Bronchial epithelial cell (primary cell): ENCODE measurements at places on chromosomes 6 and 20. TPM values are rescaled to one million over a fixed set of nuclear protein-coding genes. Genes with fewer than 3 reads are reported as not detected.
A peak's percentile ranks its signal among the peaks of the same experiment; 100 is the strongest.

KPNA5 gene
- total RNA-seq = 2.2 and 3.2 TPM in 2 replicates

PBOV1 gene
- not detected in 2 replicates for total RNA-seq

CST7 gene
- total RNA-seq = not detected in 2 replicates

PNLDC1 gene
- total RNA-seq = 0.13 and 0.26 TPM in 2 replicates

CEP85L gene
- total RNA-seq = 6.7 and 7.1 TPM in 2 replicates

DNA sequence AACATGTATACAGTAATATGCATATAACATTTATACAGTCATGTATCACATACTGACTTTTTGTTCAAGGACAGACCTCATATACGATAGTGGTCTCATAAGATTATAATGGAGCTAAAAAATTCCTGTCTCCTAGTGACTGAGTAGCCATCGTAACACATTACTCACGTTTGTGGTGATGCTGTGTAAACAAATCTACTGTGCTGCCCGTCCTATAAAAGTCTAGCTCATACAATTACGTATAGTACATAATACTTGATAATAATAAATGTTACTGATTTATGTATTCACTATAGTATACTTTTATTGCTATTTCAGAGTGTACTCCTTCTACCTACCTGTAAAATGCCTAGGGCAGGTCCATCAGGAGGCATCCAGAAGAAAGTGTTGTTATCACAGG lies 17.4 kb downstream of the SERAC1 start:
- DNase-seq = peak; percentile 91

DNA sequence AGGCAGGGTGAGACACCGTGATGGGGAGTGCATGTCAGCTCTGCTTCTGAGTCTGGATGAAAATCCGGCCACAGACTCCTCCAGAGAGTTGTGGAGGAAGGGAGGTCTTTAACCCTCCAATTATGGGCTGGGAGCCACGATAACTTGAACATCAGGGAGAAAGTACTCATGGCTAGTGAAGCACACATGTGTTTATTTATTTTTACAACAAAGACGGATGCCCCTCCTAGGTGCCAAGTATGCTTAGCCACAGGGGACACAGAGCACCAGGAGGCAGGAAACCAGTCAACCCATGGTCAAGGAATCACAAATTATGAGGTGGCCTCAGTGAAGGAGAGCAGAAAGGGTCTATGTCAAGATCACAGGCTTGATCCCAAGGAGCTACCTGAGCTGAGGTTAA lies 54.1 kb downstream of the ZNF217 start:
- DNase-seq = no peak

DNA sequence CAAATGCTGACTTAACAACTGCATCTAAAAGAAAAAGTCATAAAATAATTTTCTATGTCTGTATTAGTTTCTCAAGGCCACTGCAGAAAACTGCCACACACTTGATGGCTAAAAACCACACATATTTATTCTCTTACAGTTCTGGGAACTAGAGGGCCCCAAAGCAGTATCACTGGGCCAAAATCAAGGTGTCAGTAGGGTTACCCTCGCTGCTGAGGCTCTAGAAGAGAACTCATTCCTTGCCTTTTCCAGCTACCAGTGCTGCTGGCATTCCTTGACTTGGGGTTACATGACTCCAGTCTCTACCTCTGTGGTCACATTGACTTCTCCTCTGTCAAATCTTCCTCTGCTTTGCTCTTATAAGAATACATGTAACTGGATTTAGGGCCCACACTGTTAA lies 124.6 kb upstream of the THEMIS start:
- no peak for DNase-seq

DNA sequence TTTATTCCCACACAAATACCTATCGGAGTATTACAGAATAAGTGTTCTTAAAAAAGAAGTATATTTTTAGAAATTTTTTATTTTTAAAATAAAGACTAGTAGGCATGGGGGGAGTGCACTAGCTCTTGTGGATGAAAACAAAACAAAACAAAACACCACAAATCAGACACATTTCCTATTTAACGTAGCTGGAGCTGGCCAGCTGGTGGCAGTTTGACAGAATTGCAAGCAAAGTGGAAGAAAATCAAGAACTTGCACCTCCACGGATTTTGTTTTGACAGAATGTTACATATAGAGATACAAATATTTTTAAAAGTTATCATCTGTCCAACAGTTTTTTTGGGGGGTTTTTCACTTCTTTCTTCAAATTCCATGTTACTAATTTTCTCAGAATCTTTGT lies 63.6 kb upstream of the SNRPB2 start:
- DNase-seq = no peak

DNA sequence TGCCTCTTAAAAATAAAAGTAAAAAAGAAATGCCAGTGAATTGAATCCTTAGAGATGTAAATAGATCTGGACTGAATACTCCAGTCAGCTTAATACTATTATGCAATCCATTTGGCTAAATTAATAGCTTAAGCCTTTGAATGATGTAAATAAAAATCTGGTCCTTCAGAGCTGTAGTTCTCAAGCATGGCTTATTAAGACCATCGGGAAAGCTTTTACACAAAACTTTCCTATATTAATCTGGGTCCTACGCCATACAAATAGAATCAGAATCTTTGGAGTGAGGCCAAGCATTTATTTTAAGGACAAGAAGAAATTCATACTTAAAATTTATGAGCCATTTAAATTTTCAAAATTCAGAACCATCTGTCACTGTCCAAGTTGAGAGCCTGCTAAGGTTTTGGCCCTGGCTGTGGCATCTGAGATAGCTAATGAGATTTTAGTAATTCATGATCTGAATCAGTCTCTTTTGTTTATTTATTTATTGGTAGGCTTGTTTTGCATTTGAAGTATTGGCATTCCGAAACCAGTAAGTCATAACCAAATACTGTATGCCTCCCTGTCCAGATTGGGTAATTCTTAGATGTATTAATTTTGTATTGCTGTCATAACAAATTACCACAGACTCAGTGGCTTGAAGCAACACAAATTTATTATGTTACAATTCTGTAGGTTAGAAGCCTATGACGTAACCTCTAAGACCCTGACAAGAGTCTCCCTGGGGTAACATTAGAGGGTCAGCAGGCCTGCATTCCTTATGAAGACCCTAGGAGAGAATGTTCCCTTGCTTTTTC lies 228.1 kb upstream of the RAB32 start:
- DNase-seq = no peak

DNA sequence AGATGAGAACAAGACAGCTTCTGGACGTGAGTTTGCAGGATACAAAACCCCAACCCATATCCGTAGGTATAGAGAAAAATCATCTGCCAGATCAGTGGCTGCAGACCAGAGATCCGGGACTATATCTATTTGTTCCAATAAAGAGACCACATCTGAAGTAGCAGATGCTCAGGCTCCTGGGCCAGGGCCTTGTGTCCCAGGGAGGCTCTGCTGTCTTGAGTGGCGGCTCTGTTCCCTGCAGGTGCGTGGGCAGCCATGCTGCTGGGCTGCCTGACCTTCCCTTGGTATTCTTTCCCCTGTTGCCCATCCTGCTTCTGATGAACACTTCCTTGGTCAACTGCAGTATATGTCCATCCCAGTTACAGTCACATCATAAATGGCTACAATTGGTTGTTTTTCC lies 34.9 kb downstream of the ERMARD start:
- DNase-seq = no peak

- no peak for DNase-seq
These were observed 316.6 kb upstream of the JARID2 start for GRCh38 chr6:14929291-14929690.

DNA sequence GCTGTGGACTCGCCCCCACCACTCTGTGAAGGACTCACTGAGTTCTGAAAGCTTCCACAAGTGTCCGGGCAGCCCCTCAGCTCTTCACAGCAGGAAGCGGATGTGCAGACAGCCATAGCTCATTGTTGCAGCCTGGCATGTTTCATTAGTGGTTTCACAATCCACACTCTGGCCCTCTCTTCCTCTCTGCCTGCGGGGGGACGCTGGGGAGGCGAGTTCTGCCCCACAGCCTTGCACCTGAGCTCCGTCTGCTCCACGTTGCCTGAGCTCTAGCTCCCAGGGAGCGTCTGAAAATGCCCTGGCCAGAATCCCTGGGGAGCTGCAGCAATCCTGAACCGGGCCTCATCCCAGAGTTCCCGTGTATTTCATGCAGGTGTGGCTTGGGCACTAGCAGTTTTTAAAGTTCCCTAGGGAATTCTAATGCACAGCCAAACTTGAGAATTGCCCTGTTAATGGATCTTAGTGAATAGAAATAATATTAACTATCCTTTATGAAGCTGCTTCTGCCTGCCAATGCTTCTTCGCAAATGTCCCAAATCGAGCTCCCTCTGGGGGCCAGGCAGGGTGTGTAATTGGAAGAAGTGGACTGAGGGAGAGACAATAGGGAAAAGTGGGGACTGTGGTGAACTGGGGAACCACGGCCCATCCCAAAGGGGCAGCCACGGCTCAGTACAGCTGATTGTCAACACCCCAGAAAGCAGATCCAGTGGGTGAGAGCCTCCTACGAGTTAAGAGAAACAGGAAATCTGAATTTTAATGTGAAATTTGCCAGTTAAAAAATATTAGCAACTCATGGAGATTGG lies 51.5 kb downstream of the CTCFL start:
- peak; percentile 7 for DNase-seq

DNA sequence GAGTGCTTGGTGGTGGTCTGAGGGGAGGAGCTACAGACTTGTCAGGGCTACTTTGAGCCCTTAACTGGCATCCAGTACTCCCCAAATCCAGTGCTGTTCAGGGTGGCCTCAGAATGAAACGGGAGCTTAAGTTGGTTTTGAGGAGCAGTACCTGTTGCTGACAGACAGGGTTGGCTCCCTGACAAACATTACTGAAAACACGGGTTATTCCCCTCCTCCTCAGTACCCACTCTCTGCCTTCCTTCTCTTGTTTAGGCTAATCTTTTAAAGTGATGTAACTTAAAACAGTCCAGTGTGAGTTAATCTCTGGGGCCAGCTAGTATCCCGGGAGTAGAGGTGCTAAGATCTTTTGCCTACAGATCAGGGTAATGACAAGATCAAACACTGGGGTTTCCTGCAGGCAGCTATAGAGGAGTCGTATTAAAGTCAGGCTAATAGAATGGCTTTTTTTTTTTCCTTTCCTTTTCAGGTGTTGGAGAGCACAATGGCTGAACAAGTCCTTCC lies 3.7 kb downstream of the TNFAIP3 start:
- peak; percentile 68 for DNase-seq

DNA sequence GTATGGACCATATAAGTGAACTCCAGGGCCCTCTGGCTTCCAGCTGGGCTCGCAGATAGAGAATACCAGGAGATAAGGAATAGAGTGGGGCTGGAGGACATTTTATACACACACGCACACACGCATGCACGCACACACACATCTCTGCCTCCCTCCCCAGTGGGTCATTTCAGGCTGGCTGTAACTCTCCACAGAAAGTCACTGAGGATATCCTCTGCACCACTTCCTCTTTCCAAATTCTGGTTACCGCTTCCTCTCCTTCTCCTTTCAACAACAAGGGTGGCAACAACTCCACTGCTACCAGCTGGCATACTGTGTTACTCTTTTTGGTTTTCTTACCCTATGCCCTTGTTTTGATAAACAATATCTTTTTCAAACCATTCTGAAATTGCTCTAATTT lies 280.2 kb downstream of the COL12A1 start:
- no peak for DNase-seq

DNA sequence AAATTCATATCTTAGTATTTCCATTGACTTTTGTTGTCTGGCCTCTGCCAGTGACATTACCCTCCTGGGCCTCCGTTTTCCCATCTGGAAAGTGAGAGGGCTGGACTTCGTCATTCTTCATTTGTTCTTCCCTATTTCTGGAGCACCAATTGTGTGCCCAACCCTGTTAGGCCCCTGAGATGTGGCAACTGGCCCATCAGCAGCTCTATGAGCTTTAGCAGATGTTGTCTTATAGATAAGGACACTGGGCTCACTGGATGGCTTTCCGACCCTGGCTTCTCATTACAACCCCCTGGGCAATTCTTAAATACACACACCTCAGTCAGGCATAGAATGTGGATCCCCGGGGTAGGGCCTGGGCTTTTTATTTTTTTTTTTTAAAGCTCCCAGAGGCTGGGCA lies 14.7 kb downstream of the PABPC1L start:
- no peak for DNase-seq

DNA sequence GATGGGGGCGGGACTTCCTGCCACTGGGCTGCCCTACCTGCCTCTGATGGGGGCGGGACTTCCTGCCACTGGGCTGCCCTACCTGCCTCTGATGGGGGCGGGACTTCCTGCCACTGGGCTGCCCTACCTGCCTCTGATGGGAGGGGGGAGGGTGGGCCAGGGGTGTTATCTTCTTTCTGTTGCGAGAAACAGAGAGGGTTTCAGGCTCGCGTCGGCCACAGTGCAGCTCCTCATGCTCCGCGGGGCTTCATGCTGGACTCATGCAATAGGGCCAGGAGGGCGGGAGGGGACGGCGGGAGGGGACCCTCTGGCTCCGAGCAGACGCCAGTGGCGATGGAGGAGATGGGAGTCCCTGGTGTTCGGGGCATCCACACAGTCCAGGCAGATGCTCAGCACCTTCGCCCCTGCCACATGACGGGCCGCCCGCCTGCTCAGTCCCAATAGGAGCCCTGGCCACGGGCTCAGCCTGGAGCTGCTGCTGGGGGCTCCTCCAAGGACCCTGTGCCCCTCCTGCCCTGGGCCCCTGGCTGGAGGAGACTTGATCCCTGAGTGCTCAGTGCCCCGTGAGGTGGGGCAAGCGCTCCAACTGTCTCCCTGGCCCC lies 48.8 kb upstream of the CHRNA4 start:
- no peak for DNase-seq

- DNase-seq = no peak
These were observed 42.5 kb downstream of the SLC2A4RG start for GRCh38 chr20:63782051-63782471.

GRCh38 chr6:7087066-7087465 lies 20.7 kb upstream of the RREB1 start:
- DNase-seq = no peak

GRCh38 chr20:62622877-62623487 lies 19.3 kb upstream of the SLCO4A1 start:
- DNase-seq = no peak

GRCh38 chr20:35122756-35123405 lies 24.3 kb downstream of the EDEM2 start:
- DNase-seq = no peak

DNA sequence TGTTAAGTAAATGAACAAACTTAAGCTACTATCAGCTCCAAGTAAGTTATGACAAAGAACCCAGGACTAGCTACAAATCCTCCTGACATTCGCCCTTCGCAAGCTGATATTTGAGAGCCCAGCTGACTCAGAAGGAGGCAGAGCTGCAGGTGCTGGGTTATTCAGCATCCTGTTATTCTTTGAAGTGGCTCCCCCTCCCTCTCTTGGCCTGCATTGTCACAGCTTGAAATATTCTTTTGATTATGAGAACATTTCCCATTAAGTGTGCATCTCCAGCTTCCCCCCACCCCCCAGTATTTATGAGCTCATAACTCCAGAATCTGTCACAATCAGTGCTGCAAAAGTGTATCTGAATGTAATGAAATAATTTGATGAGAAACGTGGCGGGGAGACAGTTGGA lies 78.8 kb upstream of the RALY start:
- DNase-seq = peak; percentile 77
